ENCODE measurements at places on chromosomes 6 and 20. TPM values are rescaled to one million over a fixed set of nuclear protein-coding genes. Genes with fewer than 3 reads are reported as not detected.

The RUNX2 gene
- total RNA-seq = 2.7 TPM

The TBX18 gene
- total RNA-seq = not detected

The CALHM6 gene
- total RNA-seq = not detected

GRCh38 chr20:36572701-36573102, 695 bp upstream of the TGIF2 start:
- DNase-seq = no peak

GRCh38 chr6:46465294-46466165, 25.7 kb downstream of the RCAN2 start:
- no peak for DNase-seq

GRCh38 chr6:69816569-69816968, 19.8 kb upstream of the LMBRD1 start:
- DNase-seq = no peak

- DNase-seq = no peak
Observed at GRCh38 chr6:33081098-33081824, 5.5 kb downstream of the HLA-DPB1 start.

DNA sequence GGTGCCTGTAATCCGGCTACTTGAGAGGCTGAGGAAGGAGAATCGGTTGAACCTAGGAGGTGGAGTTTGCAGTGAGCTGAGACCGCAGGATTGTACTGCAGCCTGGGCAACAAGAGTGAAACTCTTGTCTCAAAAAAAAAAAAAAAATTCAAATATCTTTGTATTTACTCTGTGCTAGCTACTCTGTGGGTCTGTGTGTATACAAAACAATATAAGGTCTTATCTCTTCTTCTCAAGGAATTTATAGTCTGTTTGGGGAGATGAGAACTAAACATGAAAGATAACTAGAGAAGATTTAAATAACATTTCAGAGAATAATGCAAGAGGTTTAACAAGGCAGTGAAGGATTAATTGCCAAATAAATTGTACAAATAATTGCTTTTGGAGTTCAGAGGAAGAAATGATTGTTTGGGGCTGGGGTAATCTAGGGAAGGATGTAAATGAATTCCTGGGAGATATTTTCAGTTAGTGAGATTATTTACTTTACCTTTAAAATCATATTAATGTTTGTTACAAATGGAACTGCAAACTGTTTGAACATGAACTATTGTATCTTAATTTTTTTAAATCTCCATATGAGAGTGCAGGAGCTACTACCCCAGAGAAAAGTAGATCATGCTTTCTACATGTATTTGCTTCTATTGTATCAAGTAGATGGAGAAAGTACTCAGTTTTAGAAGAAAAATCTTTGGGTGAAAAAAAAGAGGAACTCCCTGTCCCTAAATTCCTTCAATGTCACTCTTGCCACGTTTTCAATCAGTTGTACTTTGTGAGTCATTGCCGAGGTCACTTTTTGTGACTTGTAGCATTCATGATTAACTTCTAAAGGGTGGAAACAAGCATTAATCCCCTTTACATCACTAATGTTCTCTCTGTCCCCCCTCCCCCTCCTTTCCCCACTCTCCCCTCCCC, 39.0 kb downstream of the NCOA3 start:
- DNase-seq = peak; percentile 68

- DNase-seq = peak; percentile 38
Observed at GRCh38 chr20:46683939-46684750, 5.1 kb downstream of the TP53RK start.

GRCh38 chr20:49104365-49104648, 58.2 kb downstream of the CSE1L start:
- no peak for DNase-seq

DNA sequence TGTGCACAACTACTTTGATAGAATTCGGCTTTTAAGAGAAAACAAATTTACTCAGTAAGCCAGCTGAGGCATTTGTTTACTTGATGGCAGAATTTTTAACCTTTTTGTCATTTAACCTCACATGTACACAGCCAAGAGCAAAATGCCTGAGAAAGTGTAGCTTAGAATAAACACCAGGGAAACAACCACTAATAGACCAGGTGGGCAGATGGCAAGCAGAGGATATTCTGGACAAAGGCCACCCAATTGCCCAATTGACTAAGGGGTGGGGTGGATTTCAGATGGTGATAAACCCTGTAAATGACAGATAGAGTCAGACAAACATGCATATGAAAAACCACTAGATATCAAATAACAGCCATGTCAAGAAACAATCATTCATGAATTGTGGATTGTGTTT, 190.7 kb upstream of the FBXL4 start:
- DNase-seq = no peak
